NCI-H774 (cell line): ENCODE measurements at places on chromosomes 5 and 9.

DNA sequence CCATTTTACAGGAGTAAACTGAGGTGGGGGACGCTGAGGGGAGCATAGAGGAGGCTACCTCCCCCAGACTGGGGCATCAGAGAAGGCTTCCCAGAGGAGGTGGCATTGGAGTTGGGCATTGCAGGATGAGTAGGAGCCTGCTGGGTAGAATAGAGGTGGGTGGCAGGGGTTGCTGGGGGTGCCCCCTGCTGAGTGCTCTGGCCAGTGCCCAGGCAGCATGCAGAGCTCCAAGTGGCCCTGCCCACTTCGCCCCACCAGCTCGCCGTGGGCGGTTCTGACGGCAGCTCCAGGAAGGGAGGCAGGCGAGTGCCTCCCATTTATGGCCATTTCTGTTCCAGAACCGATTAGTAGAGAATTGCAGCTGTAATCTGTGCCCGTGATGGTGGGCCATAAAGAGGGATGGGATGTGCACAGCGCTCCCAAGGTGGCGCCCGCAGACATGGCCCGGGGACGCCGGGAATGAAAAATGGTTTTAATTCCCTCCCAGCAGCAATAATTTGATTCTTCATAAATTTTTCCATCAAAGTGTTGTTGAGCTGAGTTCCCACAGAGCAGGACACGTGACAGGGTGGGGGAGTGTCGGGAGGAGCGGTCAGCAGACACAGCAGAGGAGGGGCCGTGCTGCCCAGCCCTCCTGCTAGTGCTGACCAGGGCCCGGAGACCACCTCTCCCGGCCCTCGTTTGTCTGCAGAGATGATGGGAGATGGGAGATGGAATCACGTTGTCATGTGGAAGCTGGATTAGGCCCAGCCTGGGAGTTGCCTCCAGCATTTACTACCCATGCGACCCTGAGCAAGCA lies 75.5 kb downstream of the LMX1B start:
- no peak for DNase-seq

GRCh38 chr9:89446961-89447310 lies 51.0 kb downstream of the SEMA4D start:
- no peak for DNase-seq

GRCh38 chr9:32251539-32251938 lies 132.9 kb upstream of the ACO1 start:
- peak; percentile 70 for DNase-seq

DNA sequence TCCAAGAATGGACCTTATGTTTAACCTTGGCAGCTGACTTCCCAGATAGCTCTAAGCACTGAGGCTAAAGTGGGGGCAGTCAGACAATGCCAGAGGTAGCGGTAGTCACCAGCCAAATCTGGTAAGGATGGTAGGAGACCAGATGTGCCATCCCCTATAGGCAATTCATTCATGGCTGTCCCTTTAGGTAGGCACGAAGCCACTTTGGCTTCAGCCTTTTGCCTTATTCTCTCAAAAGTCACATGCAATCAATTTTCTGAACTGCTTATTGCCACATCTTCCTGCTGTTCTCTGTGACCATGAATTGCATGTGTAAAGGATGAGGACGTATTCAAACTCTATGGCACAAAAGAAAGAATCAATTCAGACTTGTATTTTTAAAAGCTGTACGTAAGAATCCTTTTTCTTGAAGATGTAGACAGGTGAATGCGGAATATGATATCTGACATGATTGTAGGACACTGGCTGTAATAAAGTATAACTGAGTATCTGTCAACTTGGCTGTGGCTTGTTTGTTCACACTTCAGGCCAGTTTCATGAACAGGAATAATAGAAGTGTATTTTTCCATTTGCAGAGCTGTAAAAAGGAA lies 611.7 kb downstream of the NR2F1-AS1 start:
- no peak for DNase-seq

DNA sequence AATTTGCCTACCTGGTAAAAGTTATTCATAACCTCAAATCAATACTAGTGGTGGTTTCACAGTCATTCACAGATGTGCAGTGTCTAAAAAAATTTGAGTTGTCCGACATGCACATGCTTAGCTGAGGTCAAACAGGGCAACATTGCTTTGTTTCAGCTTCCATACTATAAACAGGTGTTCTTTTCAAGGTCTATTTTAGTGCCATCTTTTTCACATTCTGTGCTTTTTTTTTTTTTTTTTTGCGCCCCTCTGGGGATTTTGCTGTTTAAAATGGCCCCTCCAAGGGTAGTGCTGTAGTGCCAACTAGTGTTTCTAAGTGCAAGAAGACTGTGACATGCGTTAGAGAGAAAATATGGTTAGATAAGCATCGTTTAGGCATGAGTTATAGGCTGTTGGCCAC lies 14.5 kb downstream of the PHAX start:
- no peak for DNase-seq
